ENCODE measurements at places on chromosomes 5 and 9.

DNA sequence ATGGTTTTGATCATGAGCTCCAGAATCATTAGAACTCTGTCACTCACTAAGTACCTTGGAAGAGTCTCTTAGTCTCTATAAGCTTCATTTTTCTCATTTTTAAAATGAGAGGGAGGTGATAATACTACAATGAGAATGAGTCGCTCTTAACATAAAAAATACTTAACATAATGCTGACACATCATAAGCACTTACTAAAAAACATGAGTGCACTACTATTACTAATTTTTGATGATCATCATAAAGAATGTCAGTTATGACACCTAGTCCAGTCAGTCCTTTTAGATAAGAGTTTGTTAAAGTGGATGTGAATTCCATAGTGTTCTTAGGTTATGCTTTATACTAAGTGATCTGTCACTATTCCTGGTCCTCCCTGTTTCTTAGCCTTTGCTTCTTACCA lies 200.4 kb upstream of the SLC24A2 start:
- no peak for DNase-seq

DNA sequence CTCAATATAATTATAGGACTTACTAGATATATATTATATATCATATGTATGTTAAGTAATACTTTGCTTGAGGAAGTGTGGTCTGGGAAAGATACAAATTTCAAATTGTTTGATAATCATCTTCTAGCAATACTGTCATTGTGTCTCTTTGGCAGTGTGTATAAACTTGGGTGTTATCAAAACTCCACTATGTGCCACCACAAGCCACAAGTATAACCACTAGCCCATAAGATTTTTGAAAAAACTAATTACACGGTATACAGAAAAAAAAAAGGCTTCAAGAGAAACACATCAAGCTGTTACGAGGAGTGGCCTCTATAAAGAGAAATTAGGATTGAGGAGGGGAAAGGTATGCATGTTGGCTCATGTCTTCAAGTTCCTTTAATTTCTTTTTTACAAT lies 44.7 kb upstream of the PCSK5 start:
- no peak for DNase-seq

DNA sequence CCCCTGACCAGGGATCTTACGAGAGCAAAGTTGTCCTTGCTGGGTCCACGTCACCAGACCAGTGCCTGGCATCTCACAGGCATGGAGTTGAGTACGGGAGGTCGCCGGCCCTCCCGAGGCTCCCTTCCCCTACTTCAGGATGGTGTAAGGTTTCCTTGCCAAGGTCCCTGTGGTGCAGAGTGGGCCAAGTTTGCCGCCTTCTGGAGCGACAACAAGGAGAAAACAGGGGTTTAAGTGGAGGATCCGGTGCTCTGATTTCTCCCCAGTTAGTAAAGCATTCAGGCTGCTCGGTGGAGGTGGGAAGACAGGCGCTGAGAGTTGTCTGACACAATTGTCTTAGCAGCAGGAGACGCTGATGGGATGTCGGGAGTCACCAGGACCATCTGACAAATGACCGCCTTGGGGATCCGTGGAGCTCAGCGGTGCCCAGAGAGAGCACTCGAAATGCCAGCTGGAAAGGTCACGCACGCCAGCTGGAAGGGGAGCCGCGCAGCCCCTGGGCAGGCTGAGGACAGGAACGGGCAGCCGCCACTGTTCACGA lies 37.3 kb downstream of the ADAMTS2 start:
- no peak for DNase-seq

DNA sequence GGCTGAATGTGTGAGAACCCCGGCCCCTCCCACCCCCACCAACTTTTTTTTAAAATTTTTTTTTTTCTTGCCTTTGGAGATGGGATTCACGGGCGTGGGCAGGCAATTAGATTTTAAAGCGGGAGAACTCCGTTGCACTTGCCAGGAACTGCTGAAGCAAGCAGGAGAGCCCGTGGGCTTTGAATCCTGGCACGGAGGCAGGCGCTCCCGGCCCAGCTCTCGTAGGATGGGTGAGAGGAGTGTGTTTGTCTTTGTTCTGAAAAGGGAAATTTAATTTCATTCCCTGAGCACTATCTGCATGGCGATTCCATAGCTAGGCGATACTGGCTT lies 54.3 kb upstream of the BOD1 start:
- no peak for DNase-seq

GRCh38 chr5:167442922-167443321 lies 848.5 kb upstream of the WWC1 start:
- DNase-seq, result no peak

DNA sequence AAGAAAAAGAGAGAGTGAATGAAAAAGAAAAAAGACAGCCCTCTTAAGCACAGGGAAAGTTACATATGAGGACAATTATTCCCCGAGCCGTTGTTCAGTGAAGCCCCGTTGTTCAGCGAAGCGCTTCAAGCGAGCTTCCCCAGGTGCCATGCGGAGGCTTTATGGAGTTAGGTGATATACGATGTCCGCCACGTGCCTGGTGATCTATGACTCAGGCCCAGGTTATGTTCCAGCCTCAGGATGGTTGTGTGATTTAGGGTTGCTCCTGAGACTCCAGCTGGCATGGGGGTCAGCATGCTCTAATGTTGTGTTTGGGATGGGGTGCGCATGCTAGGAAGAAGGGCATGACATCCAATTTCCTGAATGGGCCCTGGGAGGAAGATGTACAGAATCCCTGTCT lies 365.6 kb downstream of the CDK5RAP2 start:
- no peak for DNase-seq

DNA sequence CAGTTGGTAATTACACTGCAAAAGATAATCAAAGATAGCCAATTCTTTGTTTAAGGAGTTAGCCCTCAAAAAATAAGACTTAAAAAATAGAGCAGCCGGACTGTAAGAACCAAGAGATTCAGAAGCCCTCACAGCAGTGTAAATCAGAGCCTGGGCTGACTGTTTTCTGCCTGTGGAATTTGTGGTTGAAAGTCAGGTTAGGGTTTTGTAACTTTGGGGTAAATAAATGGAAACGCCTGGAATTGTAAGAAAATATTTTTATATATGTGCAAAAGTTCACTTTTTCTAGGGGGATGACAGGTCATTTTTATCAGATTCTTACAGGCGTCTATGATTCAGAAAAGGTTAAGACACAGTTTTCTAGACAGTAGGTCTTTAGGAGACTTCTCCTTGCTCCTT lies 35.6 kb downstream of the KLHL3 start:
- DNase-seq, result no peak

Data from activated effector memory CD4-positive, alpha-beta T cell treated with Interleukin-2 at 50 U/mL for 16 hours (primary cell).